ENCODE measurements at places on chromosomes 11 and 22.

DNA sequence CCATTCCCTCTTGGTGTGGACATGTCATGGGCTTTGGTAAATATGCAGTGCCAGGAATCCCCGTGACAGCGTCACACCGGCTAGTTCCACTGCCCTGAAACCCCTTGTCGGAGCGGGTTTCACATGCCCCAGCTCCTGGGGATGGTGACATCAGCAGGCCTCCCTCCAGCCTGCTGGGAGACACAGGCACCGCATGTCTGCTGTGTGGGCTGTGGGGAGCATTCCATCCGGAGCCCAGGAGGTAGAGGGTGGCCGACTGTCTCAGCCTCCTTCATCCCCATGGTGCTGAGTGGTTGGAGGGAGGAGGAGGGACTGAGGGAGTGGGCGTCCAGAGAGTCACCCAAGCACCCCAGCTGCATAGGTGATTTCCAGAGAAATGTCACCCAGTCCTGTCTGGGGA, 1161.1 kb downstream of the BRD1 start:
- DNase-seq: no peak

- DNase-seq: no peak
These were observed 21.2 kb upstream of the TRIM44 start for GRCh38 chr11:35641171-35641897.

DNA sequence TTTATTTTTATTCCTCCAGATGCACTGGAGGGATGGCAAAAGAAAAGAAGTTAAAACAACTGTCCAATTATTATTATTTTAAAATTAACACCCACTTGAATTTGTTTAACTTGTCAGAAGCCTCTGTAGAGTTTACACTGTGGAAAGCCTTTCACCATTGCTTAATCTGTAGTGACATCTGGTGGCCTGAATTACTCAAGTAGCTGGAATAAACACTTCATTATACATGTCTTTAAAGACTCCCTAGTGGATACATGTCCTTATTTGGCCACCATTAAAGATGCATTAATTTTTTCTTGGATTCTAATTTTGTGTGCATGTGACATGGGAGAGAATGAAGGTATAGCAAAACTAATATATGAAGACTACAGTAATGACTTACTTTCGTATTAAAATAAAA, 1496.5 kb downstream of the FAM181B start:
- peak; percentile 50 for DNase-seq

DNA sequence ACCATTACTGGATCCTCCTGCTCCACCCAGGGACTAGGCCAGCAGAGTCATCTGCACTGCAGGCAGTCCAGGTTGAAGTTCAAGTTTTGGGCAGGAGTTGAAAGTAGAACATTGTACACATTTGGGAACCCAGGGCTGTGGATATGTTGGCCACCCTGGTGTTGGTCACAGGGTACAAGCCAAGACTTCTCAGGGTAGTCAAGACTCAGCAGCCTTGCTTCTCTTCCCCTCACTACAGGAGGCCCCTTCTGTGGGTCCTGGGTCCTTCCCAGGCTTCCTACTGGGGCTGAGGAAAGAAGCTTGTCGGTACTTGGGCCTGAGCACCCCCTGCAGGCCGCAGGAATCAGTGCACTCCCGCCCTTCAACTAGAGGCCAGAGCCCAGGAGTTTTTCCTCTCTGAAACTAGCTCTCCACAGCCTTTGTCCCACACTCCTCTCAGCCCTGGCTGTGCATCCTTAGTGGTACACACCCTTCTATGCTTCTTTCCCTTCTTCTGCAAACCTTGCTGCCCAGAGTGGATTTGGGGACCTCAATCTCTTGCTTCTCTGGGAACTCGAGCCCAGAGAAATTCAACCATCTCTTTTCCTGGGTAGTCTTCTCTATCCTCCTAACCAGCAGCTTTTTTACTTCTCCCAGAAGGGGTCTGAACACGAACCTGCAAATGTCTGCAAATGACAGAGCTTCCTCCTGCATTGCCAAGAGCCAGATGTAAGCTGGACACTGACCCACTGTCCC, 2.6 kb upstream of the HPX start:
- peak; percentile 80 for DNase-seq

DNA sequence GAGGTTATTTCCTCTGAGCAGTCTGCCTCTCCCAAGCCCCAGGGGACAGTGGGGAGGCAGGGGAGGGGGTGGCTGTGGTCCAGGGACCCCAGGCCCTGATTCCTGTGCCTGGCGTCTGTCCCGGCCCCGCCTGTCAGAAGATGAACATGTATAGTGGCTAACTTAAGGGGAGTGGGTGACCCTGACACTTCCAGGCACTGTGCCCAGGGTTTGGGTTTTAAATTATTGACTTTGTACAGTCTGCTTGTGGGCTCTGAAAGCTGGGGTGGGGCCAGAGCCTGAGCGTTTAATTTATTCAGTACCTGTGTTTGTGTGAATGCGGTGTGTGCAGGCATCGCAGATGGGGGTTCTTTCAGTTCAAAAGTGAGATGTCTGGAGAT, 3.1 kb downstream of the PIM3 start:
- DNase-seq: no peak

GRCh38 chr22:19930551-19931486, 10.8 kb upstream of the COMT start:
- no peak for DNase-seq

DNA sequence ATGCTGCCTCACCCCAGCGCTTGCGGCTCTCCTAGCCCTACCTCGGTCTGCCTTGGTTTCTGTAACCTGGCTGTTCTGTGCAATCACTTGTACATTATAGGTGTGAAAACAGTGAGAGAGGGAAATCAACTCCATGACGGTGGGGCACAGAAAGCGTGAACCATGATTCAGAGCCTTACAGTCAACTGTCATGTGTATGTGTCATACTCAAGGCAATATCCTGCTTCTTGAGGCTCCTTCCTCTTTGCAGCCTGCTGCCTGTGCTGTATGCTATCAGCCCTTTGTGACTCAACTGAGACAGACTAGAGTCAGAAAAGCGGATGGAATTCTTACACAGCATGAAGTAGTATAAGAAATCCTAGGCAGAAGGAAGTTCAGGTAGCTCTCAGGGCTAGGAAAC, 2.1 kb downstream of the NRIP3 start:
- no peak for DNase-seq

DNA sequence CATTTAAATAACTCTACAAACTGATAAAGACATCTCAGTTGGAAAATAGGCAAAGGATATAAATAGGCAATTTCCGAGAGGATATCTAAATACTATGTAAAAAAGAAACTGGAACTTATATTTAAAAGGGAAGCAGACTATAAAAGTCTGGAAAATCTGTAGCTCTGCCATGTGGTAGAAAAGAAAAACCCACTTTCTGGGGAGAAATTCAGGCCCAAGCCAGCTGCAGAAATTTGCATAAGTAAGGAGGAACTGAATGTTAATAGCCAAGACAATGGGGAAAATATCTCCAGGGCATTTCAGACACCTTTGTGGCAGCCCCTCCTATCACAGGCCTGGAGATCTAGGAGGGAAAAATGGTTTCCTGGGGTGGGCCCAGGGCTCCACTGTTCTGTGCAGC, 97.8 kb upstream of the ZBED5 start:
- DNase-seq: no peak

- no peak for DNase-seq
These were observed 63.3 kb downstream of the KCNQ1 start for GRCh38 chr11:2507945-2508749.

- DNase-seq: no peak
These were observed 9.9 kb downstream of the TTLL8 start for GRCh38 chr22:50048061-50048765.

- DNase-seq: no peak
These were observed 23.0 kb downstream of the KCNE3 start for GRCh38 chr11:74444173-74444826.

DNA sequence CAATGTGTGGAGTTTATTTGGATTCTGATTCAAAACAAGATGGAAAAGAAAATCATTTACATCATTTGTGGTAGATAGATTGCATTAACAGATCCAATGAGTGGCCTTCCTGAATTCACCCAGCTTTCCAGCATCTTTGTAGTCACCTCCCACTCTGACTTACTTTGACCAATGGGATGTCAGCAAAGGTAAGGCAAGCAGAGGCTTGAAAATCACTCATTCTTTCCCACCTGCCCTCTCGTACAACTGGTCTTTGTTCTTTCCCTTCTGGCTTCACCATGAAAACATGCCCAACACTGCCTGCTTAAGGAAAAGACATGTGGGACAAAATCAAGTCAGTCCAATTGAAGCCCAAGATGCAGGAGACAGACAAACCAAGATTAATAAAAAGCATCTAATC, 202.1 kb downstream of the TTC28 start:
- no peak for DNase-seq

GRCh38 chr11:60169264-60169915, 13.5 kb downstream of the MS4A6A start:
- no peak for DNase-seq

- DNase-seq: no peak
These were observed 15.2 kb upstream of the MTMR2 start for GRCh38 chr11:95939091-95939490.

DNA sequence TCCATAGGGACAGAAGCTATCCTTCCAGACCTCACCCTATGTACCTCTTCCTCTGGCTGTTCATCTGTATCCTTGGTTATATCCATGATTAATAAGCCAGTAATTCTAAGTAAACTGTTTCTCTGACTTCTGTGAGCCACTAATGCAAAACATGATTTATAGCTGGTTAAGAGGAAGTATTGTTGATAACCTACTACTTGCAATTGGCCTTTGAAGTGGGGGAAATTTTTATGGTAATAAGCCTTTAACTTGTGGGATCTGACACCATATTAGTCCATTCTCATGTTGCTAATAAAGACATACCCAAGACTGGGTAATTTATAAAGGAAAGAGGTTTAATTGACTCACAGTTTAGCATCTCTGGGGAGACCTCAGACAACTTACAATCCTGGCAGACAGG, 21.9 kb downstream of the CASP12 start:
- no peak for DNase-seq

DNA sequence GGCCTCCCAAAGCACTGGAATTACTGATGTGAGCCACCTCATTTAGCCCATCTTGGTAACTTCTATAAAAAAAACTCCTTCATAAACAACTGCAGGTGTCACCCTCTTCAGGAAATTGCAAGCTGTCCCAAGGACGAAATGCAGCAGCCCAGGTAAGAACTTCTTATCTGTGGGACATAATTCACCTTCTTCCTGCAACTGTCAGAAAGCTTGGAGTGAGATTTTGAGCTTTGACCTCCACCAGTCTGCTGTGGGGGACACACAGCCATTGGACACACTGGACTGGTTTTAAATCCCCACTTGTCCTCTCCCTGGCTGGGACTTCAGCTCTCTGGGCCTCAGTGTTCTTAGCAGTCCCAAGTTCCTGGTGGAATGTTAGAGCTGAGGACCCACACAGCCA, 368.5 kb downstream of the MN1 start:
- DNase-seq: no peak

- no peak for DNase-seq
These were observed 38.8 kb downstream of the FLI1 start for GRCh38 chr11:128732471-128733277.

DNA sequence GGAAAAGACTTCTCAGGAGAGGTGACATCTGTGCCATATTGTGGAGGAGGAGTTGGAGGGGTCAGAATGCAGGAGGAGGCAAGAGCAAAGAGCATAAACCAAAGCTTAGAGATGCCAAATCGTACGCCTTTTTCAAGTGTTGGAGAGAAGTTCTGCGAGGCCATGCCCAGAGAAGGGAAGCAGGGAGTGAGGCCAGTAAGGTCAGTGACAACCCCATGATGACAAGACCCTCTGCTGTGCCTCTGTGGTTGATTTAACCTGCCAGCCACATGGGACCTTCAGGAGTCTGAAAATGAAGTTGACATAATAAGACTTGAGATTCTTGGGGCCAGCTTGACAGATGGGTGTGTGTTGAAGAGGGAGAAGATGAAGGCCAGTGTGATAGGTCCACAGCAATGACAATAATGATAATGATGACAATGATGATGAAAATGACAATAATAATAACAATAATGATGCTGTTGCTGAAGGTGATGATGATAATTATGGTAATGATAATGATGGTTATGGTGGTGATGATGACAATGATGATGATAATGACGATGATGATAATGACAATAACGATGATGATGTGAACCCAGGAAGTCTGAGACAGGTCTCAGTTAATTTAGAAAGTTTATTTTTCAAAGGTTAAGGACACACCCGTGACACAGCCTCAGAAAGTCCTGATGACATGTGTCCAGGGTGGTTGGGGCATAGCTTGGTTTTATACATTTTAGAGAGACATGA, 152.6 kb upstream of the B3GAT1 start:
- DNase-seq: no peak

DNA sequence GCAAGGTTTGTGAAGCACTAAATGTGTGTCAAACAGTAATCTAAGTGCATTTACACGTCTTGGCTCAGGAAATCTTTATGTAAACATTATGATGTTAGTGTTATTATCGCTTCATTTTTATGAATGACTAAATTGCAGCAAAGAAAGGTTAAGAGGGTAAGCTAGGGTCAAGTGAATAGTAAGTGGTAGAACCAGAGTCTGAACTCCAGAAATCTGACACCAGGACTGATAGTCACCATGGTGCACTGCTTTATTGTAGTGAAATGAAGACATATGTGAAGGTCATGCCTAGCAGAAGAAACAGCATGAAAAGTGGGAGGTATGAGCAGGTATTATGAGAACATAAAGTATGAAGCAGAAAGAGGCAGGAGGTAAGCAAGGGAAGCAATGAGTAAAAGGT, 368.7 kb upstream of the TENM4 start:
- DNase-seq: no peak

DNA sequence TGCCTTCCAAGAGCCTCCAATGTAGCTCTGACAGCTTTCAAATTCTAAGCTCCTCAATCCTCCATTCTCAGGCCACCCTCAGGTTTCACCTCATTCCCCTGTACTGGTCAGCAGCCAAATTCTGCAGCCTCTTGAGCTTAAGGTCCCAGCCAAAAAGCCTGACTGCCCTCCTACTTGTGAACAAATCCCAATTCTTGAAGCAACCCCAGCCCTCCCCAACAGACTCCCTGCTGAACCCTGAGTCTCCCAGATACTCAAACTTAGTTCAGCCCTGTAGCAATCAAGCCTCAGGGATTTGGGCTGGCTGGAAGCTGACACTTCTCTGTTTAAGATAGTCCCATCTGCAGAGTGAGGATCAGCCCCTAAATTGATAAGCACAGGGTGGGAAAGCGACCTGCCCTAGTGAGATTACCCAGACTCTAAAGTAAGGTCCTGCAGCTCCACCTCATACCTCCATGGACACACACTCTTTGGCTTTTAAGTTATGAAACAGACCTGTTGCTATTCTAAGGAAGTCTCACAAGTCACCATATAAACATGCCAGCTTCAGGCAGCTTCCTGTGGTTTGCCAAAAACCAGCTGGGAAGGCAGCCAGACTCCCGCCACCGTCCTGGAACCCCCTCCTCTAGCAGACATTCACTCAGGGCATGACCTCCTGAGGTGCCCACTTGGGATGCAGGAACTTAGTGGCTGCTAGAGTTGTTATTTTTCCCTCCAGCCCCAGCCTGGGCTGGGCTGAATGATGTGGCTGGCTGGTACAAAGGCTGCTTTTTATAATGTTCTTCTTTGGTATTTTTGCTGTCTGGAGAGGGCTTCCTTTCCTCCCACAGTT, 82.5 kb upstream of the PICALM start:
- peak; percentile 88 for DNase-seq

- DNase-seq: no peak
These were observed 3.6 kb downstream of the INCENP start for GRCh38 chr11:62127426-62127825.

GRCh38 chr11:33320814-33321330, 63.7 kb downstream of the HIPK3 start:
- no peak for DNase-seq

GRCh38 chr11:9269492-9270013, 4.4 kb upstream of the DENND5A start:
- DNase-seq: no peak
